ENCODE measurements at places on chromosomes 12 and 14. TPM values are rescaled to one million over a fixed set of nuclear protein-coding genes. Genes with fewer than 3 reads are reported as not detected.

The ACOT4 gene
- total RNA-seq, result 1.6 TPM

The ANO4 gene
- total RNA-seq, result not detected

DNA sequence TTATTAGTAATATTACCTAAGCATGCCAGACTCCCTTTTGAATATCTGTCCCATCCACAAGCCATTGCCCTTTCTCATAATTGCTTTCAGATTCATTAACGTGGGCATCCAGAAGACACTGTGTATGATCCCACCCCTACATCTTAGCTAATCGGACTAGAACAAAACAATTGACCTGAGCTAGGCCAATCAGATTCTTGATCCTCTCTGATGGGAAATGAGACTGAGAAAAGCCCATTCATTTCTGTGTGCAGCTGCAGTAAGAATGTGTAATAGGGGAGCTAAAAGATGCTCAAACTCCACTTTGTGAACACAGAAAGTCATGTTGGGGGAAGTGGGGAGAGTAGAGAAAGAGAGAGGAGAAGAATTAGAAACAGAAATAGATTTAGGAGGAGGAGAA is 281.7 kb upstream of the G2E3 start:
- no peaks in the 10 kb centered on the region for H3K36me3 ChIP-seq
- DNase-seq, result no peak
- H3K27me3 ChIP-seq, result no peaks in the 10 kb centered on the region

DNA sequence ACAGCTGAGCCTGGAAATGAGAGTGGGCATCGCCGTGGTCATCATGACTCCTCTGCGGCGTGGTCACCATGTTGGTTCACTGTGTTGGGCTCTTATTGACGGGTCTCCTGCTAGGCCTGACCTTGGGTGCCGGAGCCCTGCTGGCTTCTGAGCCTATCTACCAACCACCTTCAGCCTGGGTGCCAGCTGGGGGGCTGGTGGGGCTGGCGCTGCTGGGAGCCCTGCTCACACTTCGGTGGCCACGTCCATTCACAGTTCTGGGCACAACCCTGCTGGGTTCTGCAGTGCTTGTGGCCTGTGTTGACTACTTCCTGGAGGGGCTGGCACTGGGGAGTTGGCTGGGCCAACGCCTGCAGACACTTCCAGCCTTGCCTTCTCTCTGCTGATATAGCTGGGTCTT is 3.7 kb upstream of the DNAJC14 start:
- peaks cover 6% of the 10 kb centered on the region for H3K27me3 ChIP-seq
- peaks cover 9% of the 10 kb centered on the region for H3K36me3 ChIP-seq
- peaks cover 13% of the 10 kb centered on the region for H3K4me1 ChIP-seq
- H3K4me3 ChIP-seq, result no peak overlapping the region
- no peak for DNase-seq

Measured in T-cell (primary cell).